HEK293T (cell line): ENCODE measurements at places on chromosomes 16 and 17.
A peak's percentile ranks its signal among the peaks of the same experiment; 100 is the strongest.

- DNase-seq, result no peak
Measured at GRCh38 chr17:40281663-40282062, 6.0 kb upstream of the CDC6 start.

DNA sequence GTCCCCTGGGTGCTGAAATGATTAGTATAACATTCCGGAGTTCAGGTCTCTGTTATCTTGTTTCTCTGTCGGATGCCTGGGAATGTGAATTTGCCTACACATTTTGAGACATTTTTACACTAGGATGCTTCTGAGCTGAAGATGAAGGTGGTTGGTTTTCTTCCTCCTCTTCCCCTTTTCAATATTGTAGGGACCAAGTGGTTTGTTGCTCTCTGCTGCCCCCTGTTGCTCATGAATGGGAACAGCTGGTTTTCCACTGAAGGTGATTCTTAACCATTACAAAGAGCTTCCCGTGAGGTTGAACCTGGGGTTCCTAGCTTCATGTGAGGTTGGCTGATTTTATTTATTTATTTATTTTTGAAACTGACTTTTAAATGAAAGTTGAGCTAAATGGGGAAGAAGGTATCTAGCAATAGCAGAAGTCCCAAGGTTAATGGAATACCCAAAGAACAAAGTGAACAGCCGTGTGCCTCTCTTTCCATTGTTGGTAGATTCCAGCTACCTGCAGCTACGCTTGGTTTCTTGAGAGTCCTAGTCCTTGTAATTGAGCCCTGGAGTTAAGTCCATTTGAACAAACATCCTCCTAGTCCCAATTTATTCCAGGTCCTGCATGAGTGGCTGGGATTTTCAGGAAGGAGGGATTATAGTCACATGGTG is 983.9 kb upstream of the EEF2KMT start:
- DNase-seq, result peak; percentile 46

GRCh38 chr17:32104158-32104557 is 38.1 kb upstream of the RHOT1 start:
- DNase-seq, result no peak

DNA sequence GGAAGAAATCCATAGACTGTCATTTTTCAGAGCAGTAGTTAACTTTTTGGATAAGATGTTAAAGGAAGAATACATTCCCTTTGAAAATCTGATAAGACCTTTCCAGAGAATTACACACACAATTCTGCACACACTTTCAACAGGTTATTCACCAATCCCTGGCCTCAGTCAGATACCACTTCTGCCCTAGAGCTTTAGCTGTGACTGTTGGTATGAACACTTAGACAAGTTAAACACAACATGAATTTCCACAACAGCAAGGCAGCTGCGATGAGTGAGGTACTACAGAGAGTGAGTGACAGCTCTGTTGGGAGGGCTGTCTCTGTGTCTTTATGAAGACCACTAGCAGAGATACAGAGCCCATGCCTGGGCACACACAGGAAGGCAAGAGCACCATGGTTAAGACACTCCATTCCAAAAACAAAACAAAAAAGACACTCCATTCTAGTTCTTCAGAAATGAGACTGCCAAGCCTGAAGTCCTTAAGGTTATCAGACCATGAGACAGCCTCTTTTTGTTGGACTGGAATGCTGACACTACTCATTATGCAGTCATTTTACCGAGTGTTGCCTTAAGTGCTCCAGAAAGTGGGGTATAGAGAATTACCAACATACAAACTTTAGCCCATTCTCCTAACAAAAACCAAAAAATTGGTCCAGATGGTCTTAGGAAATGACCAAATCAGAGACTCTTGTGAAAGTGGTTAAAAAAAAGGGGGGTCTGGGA is 42.4 kb downstream of the TOM1L2 start:
- no peak for DNase-seq

DNA sequence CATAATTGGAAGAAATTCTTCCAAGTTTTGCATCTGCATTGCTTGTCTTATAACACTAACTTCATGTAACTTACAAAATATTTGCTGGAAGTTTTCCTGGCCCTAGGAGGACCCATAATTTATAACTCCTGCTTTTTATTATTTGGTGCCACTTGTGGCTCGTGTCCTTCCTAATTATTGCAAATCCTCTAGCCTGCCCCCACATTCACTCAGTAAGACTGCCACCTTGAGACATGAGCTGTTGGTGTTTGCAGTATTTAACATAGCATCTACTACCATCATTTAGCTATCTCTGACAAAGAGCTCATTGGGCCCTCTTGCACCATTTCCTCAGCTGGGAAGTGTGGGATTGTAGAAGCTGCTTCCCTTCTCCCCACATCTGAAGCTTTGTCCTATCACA is 49.5 kb downstream of the FTO start:
- DNase-seq, result no peak

DNA sequence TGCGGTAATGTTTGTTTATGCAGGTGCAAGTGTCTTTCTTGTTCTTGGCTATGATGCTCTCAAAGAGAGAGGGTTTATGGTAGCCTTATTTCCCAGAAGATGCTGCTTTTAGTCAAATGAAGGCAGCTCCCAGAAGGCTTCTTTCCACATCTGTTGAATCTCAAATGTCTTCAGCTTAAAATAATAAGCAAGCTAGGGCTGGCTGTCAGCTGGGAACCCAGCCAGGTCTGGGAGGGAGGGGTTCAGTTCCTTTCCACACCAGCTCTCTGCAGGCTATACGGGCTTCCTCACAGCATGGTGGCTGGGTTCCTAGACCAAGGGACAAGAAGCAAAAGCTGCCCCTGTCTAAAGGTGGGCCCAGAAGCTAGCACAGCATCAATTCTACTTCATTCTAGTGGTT is 47.4 kb upstream of the ATF7IP2 start:
- no peak for DNase-seq

DNA sequence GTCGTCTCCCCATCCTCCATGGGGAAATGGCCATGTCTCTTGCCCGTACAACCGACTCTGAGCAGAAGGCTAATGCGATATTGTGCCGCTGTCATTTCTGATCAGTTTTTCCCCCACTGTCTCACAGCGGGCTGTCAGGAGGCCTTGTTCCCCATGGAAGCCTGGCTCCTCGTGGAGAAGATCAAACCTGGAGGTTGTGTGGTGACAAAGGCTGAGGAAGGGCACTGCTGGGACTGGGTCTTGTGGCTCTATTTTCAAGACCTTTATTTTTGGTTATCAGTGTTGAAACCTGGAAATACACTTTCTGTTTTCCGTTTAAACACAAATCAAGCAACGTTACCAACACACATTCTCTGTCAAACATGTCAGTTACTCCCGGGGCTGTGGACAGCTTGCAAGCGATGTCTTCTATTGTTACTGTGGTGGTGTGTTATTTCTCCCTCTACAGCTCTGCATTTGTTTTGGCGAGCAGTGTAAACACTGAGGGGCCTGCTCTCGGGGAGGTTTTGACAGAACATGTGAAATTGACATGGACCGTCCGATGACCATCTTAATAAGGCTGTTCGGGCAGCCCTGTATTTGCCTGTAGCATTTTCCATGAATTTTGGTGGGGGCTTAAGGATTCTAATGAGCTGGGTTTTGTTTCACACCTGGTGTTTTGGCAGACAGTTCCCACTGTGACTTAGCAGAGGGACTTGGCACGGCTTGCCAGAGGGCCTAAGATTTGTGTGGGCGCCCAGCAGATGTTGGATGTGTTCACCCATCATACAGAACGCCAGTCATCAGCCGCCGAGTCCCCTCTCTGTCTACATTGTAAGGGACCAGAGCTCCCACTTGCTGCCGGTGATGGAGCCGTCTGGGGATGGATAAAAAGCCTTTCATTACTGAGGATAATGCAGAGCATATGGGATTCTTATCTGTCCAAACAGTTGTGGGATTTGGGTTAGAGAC is 12.5 kb downstream of the RBFOX1 start:
- DNase-seq, result no peak

DNA sequence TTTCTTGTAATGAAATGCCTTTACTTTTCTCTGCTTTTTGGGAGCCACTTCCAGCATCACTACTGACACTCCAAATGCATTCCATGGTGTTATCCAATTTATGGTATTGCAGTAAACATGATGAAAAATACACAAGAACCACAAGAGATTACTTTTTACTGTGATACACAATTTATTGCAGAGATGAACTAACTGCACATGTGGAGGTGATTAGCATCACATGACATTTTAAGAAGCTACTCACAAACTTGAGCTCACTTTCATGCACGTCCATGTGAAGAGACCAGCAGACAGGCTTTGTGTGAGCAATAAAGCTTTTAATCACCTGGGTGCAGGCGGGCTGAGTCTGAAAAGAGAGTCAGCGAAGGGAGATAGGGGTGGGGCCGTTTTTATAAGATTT is 780.5 kb upstream of the GOT2 start:
- DNase-seq, result no peak

- DNase-seq, result no peak
Measured at GRCh38 chr17:1461198-1461944, 5.3 kb upstream of the CRK start.

- DNase-seq, result no peak
Measured at GRCh38 chr17:39650121-39650579, 13.2 kb downstream of the STARD3 start.

GRCh38 chr16:62076886-62077285 is 40.6 kb upstream of the CDH8 start:
- no peak for DNase-seq

- no peak for DNase-seq
Measured at GRCh38 chr16:68065716-68066305, 19.4 kb upstream of the NFATC3 start.

- no peak for DNase-seq
Measured at GRCh38 chr17:32277284-32277683, 11.7 kb downstream of the RHBDL3 start.

- DNase-seq, result no peak
Measured at GRCh38 chr17:50872710-50873424, 6.7 kb upstream of the TOB1 start.

DNA sequence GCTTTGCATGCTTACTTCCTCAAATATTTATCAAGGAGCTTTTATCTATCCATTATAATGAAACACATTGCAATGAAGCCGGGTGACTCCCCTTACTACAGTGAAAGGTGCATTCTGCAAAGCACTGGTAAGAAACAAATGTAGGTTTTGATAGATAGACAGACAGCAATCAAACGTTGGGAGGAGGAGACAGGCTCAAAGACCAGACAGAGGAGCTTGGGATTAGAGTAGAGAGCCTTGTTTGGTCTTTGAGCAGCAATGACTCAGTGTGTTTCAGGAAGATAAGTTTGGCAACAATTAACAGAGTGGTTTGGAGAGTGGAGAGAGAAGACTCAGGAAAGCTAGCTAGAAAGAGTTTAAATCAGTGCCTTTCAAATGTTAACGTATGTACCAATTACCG is 68.8 kb downstream of the ZNF18 start:
- DNase-seq, result no peak

DNA sequence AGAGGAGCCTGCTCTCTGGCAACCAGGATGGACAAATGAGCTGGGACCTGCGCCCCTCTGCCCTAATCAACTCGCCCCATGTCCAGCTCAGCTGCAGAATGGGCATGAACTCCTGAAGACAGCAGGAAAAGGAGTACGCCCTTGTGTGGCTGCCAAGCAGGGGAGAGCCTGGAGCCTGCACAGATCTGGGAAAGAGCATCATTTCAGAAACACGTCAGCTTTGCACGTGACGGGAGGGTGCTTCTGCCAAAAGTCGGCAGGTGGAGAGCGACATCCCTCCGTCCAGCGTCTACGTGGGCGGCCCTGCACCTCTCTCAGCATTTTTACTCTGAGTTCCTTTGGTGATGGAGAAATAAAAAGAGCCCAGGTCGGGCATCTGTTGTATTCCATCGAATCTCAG is 18.5 kb downstream of the NME3 start:
- DNase-seq, result no peak

GRCh38 chr16:67923414-67924116 is 8.1 kb downstream of the CTRL start:
- no peak for DNase-seq

- DNase-seq, result no peak
Measured at GRCh38 chr17:58005031-58005727, 1.9 kb downstream of the SRSF1 start.

- DNase-seq, result no peak
Measured at GRCh38 chr17:61200339-61200715, 199.3 kb upstream of the TBX2 start.

GRCh38 chr17:20045476-20045875 is 36.3 kb downstream of the SPECC1 start:
- no peak for DNase-seq

GRCh38 chr16:46972429-46973206 is 856 bp downstream of the DNAJA2 start:
- DNase-seq, result peak; percentile 48

DNA sequence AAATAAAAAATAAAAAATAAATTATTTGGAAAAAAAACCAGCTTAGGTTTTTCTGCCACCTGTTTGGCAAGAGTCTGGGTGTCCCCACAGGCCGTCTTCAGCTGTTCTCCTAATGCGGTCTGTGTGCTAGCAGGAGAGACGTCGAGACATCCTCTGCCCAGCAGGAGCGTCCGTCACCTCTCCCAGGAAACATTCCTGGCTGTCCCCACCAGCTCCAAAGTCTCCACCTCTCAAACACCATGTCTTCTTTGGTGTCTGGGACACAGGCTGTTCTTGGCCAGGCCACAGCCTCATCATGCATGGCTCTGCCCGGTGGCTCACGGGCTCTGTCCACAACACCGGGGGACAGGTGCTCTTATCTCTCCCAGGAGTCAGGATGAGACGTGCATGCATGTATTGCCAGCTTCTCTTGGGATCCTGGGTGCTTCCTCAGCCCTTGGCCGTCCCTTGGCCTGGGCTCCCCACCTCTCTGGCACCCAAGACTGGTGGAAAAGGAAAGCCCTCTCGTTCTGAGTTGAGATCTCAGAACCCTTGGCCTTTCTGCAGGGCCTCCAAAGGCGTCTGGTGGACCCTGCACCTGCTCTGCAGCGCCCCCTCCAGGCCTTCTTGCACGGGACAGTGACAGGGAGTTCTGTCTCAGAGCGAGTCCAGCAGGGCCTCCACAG is 84.9 kb upstream of the CBX4 start:
- peak; percentile 87 for DNase-seq

- DNase-seq, result peak; percentile 91
Measured at GRCh38 chr17:65137021-65137939, at the start of gene RGS9. Gene RGS9 (plus strand): TSS chr17:65137370. CDS start chr17:65137541, 171 bp downstream.

DNA sequence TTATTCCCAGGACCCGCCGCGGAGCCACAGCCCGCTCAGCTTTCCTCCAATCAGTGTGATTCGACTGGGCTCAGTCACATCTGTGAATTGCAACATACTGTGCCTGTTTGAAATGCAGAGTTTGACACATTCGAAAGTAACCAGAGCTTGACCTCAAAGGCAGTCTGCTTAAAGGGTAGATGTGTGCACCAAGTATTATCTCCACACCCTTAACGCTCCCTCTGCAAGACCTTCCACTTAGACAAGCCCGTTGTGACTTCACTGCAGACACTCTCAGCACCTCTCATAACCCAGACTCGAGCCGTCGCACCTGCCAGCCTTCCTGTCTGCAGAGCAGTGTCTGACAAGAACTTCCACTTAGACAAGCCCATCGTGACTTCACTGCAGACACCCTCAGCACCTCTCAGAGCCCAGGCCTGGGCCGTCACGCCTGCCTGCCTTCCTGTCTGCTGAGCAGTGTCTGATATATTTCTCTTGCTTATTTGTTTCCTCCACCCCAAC is 3.7 kb downstream of the KLHDC4 start:
- DNase-seq, result no peak

DNA sequence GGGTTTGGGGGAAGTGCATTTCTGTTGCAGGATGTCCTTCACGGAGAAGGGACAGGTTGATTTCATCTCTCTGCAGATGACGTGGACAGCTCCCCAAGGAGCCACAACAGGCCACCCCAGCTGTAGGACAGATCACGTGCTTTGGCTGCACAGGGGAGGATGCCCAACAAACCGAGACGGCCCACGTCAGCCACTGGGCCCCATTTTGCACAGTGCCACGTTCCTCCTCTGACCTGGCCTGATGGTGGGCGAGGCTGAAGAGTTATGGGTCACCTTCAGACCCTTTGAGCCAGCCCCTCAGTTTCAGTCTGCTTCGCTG is 9.0 kb upstream of the RHBDL3 start:
- DNase-seq, result no peak
